ENCODE measurements at places on chromosomes 5 and 9.
A peak's percentile ranks its signal among the peaks of the same experiment; 100 is the strongest.

DNA sequence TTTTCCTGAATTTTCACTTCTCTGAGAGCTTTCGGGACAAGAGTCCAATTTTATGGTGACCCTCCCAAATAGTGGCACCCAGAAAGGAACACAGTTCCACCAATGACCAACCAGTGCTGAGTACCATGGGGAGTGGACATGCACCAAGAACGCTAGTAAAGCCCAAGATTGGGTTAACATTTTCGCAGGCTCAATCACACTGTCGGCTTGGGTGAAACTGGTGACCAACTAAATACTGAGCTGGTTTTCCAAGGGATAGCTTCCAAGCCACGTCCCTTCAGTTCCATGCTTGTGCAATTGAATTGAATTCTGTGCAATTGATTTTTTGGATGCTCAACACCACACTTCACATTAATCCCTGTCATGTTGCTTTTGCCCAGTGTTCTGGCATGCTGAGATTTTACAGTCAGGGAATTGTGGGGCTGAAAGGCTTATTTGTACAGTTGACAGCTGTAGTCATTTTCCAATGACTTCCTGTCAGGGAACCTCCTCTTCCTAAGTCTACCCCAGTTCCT, 37.6 kb upstream of the TRMT10B start:
- no peak overlapping the region for H3K27ac ChIP-seq
- H3K4me3 ChIP-seq = no peak overlapping the region
- no peak for DNase-seq
- H3K27me3 ChIP-seq = peaks cover 10% of the 10 kb centered on the region
- H3K36me3 ChIP-seq = no peaks in the 10 kb centered on the region

DNA sequence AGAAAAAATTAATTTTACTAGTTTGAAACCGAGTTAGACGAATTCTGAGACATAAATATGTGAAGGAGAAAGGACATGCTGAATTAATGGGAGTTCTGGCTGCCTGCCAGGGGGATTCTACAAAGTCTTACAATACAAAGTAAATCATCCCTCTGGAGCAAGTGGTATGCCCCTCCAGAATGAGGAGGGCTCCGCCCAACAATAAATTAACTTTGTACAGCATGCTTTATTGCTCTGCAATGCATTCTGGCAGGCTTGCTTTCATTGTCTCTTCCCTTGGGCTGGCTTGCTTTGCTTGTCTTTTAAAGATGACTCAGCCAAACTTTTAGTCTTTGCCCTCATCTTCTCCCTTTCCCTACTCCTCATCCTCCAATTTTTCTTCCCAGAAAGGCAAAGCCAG, 11.7 kb upstream of the PCDHB1 start:
- H3K27ac ChIP-seq = peak overlapping the region; percentile 71
- peaks cover 7% of the 10 kb centered on the region for H3K4me1 ChIP-seq
- H3K36me3 ChIP-seq = no peaks in the 10 kb centered on the region
- peaks cover 3% of the 10 kb centered on the region for H3K27me3 ChIP-seq
- DNase-seq = no peak

DNA sequence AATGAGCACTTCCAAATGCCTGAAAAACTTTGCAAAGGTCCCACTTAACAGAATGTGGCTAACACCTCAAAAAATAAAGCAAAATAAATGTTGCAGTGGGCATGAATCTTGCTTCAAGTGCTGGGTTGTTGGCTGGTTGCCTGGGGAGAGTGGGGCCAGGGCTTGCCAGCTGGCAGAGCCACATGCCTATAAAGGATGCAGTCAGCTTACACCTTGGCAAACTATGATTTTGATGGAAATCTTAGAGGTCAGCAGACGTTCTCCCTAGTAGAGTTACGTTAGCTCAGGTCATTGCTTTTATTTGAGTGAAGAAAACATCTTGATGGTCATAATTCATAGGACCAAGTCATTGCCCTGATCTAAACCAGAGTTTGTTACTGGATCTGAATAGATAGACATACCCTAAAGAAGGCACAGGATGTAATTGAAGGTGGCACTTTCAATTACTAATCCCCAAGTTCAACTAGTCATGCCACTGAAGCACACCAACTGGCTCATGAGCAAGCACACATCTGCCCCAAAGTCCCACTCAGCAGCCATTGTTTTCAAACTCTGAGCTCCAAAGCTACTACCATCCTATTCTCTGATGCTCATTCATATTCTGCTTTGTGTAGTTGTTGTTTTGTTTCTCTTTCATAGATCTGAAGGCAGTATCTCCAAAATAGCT, 51.2 kb upstream of the ZSWIM6 start:
- DNase-seq = no peak
- no peaks in the 10 kb centered on the region for H3K4me1 ChIP-seq
- no peak overlapping the region for H3K27ac ChIP-seq
- H3K27me3 ChIP-seq = no peaks in the 10 kb centered on the region

GRCh38 chr5:72137826-72138409, 30.6 kb downstream of the MAP1B start:
- no peak overlapping the region for H3K27ac ChIP-seq
- H3K4me3 ChIP-seq = no peak overlapping the region
- H3K4me1 ChIP-seq = no peaks in the 10 kb centered on the region
- no peaks in the 10 kb centered on the region for H3K27me3 ChIP-seq

- H3K27ac ChIP-seq = no peak overlapping the region
- no peaks in the 10 kb centered on the region for H3K4me1 ChIP-seq
- no peaks in the 10 kb centered on the region for H3K27me3 ChIP-seq
- DNase-seq = no peak
These were observed 706.1 kb upstream of the PTPRD start for GRCh38 chr9:11318946-11319345.

GRCh38 chr5:15384176-15384575, 115.8 kb upstream of the FBXL7 start:
- H3K4me1 ChIP-seq = no peaks in the 10 kb centered on the region
- no peak overlapping the region for H3K27ac ChIP-seq
- no peak for DNase-seq
- no peaks in the 10 kb centered on the region for H3K27me3 ChIP-seq

- DNase-seq = no peak
- no peak overlapping the region for H3K4me3 ChIP-seq
- H3K27ac ChIP-seq = no peak overlapping the region
- H3K36me3 ChIP-seq = no peaks in the 10 kb centered on the region
- no peaks in the 10 kb centered on the region for H3K4me1 ChIP-seq
- H3K27me3 ChIP-seq = no peaks in the 10 kb centered on the region
These were observed 355.4 kb upstream of the SLC24A2 start for GRCh38 chr9:20144197-20144596.

GRCh38 chr9:103816146-103816545, 278.0 kb upstream of the SMC2 start:
- no peak overlapping the region for H3K4me3 ChIP-seq
- no peaks in the 10 kb centered on the region for H3K4me1 ChIP-seq
- H3K27ac ChIP-seq = no peak overlapping the region
- H3K27me3 ChIP-seq = no peaks in the 10 kb centered on the region
- no peaks in the 10 kb centered on the region for H3K36me3 ChIP-seq

DNA sequence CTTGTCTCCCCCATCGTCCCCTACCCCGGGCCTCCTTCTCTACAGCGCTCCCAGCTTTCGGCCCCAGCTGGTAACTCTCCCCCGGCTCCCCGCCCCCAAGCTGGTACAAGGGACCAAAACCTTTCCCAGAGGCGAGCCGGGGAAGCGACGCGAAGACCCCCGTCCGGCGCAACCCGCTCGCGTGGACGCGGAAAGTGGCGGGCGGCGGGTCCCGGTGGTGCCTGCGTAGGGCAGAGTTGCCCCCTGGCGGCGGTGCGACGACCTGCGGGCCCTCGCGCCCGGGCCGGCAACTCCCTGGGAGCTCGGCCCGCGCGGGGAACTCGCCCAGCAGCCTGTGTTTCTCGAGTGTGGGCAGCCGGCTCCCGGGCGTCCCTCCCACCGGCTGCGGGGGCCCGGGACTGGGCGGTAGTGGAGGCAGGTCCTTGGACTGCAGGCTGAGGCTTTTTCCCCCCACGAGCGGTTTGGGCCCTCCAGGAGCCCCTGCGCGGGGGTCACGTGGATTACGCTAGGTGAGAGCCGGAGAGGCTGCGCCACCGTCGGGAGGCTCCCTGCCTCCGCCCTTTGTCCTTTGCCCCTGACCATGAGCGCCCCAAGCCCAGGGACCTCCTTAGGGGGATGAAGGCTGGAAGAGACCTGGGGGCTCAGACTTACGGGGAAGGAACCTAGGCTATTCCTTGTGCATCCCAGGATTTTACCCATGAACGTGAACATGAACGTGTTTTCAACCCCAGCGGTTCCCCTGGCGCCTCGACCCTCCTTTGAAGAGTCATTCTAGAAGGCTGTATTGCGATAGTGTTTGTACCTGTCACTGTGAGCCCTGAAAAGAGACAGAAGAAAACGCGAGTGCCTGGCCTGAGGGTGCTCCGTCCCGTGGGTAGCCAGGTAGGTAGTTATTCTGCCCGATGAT, 2.9 kb upstream of the FOXD1 start:
- no peaks in the 10 kb centered on the region for H3K36me3 ChIP-seq
- H3K27ac ChIP-seq = peak overlapping the region; percentile 82
- peaks cover 14% of the 10 kb centered on the region for H3K4me1 ChIP-seq
- DNase-seq = no peak
